ENCODE measurements at places on chromosomes 2 and 18.

GRCh38 chr2:11875481-11875880, 129.0 kb downstream of the LPIN1 start:
- DNase-seq: no peak

DNA sequence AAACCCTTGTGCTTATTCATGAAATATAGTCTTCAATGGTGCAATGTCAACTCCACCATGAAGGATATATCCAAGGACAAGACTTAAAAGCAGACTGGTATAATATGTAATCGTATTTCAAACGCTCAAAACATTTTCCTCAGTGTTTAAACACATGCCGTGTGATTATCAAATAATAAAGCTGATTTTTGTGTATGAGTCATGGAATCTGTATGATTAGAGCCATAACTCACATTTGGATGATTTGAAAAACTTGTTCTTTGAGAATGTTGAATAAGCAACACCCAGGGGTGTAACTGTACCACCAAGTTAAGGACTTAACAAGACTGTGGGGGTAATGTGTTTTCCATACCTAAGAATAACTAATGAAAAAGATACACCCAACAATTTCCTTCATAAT, 215.3 kb downstream of the STK39 start:
- DNase-seq: no peak

DNA sequence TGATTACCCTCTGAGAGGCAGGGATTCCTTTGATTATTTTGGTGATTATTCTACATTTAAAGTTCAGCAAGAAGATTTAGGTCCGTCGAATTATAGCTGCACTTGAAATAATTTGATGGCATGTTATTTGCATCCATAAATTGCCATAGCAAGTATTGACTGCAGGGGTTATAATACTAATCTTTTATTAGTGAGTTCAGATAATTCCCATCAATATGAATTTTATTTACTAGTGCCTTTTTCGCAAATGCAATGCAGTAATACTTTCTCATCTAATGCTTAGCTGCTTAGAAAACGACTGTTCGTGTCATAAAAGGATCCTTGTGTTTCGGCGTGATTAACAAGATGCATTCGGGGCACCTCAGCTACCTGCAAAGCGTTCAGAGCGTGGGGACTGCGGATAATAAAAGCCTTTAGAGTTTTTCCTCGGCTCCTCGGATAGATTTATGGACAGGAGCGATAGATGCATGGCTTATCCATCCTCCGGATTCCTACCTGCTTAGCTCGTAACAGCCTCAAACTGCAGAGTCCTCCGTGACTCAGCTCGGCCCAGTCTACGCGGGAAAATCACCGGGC, 2.5 kb upstream of the GBX2 start:
- no peak for DNase-seq

GRCh38 chr2:118989481-118989880, 47.5 kb downstream of the MARCO start:
- no peak for DNase-seq

DNA sequence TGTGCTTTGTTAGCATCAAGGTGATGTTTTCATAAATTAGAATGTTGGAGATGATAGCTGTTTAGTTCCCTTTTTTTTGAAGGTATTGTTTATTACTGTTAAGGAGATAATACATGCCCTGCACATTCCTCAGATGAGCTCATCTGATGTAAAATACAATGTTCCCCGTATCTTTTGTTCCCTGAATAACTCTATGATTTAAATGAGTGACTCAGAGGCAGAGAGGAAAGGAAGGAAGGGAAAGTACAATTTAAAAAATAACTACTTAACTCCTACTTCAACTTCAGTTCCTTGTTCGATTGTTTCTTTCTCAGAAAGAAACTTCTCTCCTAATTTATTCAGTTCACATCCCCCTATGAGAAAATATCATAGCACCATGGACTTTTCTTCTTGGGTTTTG, 208.7 kb downstream of the KCNE4 start:
- no peak for DNase-seq

DNA sequence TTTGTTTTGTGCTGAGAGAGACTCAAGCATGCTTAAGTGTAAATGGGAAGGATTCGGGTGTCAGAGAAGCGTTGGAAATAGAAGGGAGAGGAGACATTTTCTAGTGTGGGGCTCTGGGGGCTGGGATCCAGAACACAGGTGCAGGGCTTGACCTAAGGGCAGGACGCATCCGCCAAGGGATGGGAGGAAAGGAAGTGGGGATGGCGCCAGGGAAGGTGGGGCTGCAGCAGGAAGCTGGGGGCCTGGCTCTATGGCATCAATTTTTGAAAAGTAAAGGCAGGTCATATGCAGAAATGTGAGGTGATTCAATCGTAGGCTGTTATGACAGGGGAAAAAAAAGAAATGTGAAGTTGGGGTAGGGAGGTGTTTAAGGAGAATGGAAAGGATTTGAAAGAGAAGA, 143.2 kb upstream of the SERTAD2 start:
- no peak for DNase-seq

DNA sequence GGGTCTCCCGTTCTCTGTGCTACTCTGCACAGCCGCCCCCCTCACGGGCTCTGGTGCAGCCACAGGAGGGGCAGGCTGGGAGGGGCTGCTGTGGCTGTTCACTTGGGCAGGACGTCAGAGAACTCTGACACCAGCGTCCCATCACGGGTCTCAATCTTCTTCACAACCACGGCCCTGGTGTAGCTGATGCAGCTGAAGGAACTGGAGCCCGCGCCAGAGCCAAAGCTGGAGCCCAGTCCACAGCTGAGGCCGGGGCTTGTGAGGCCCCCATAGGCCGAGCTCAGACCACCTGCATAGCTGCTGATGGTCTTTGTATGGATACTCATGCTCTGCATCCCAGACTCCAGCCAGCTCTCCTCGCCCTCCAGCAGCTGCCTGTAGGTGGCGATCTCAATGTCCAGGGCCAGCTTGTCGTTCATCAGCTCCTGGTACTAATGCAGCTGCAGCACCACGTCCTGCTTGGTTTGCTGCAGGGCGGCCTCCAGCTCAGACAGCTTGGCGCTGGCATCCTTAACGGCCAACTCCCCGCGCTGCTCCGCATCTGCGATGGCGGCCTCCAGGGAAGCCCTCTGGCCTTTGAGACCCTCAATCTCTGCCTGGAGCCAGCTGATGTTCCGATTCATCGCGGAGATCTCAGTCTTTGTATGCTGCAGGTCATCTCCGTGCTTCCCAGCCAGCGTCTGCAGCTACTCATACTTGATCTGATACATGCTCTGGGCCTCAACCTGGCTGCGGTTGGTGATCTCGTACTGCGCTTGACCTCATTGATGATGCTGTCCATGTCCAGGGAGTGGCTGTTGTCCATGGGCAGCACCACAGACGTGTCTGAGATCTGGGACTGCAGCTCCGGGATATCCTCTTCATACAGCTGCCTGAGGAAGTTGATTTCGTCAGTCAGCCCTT, 7.4 kb upstream of the DUSP19 start:
- DNase-seq: no peak

- DNase-seq: no peak
Measured at GRCh38 chr2:233056961-233057605, 3.1 kb upstream of the INPP5D start.

GRCh38 chr2:152440460-152440859, 105.5 kb downstream of the FMNL2 start:
- DNase-seq: no peak

DNA sequence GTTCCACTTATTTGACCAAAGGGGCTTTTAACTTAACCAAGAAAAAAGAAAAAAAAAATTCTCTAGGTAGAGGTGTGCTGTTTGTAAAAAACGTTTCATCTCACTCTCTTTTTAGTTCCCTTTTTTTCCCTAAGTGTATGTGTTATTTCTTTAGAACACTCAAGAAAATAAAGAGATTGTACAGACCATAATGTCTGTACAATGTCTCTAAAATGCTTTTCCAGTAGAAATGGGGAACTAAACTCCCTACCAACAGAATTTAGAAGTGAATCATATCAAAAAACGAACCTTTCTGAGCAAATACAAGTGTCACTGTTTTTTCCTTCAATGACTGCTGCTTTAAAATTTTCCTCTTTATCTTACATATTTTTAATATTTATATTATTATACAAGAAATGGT, 72.0 kb downstream of the CDH7 start:
- no peak for DNase-seq

DNA sequence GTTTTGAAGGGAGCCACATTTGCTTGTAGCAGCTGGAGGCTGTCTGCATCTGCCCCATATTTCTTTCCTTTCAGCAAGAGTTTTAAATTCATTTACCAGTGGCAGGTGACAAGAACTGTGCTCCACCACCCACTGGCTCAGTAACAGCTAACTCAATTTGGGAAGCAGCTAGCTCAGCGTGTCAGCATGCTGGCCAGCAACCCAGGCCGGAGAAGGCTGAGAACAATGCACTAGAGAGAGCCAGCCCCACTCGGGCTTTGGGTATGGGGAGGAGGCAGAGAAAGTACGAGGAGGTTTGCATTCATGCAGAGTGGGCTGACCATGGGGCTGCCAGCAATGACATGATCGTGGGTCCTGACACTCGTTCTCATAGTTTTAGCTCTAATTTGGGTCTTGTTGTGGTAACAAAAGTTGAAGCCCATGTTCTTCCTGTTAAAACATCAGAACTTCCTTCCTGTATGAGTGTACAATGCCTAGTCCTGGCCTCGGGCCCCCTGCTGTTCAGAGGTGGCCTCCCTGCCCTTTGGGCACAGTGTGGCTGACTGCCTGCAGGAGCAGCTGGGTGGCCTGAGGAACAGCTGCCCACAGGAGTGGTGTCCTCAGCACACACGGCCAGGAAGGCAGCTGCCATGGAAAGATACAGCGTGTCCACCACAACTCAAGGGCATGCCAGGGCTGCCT, 23.0 kb downstream of the CDC42EP3 start:
- no peak for DNase-seq

DNA sequence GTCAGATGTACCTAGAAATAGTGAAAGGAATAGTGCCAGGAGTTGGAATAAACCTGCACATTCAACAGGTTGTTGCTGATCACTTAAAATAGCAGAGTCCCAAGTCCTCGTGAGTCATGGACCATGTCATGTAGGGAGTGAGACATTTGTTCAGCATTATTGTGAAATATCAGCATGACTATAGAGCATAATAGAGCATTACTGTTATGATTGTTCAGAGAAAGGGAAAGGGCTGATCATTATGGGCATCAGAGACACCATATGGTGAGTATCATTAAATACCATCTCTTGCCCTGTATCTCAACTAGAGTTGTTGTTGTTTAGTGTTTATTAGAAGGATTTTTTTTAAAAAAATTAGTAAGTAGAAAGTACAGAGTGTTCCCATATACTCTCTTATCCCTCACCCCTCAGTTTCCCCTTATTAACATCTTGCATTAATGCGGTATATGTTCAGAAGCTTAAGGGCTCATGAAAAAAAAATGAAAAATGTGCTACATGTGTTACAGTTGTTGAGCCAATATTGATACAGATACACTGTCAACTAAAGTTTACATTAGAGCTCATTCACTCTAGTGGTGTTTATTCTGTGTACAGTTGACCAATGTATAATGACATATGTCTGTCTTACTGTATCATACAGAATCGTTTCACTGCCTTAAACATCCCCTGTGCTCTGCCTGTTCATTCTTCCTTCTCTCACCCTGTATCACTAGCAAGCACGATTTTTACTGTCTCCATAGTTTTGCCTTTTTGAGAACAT, 5.7 kb downstream of the ELAC1 start:
- no peak for DNase-seq

DNA sequence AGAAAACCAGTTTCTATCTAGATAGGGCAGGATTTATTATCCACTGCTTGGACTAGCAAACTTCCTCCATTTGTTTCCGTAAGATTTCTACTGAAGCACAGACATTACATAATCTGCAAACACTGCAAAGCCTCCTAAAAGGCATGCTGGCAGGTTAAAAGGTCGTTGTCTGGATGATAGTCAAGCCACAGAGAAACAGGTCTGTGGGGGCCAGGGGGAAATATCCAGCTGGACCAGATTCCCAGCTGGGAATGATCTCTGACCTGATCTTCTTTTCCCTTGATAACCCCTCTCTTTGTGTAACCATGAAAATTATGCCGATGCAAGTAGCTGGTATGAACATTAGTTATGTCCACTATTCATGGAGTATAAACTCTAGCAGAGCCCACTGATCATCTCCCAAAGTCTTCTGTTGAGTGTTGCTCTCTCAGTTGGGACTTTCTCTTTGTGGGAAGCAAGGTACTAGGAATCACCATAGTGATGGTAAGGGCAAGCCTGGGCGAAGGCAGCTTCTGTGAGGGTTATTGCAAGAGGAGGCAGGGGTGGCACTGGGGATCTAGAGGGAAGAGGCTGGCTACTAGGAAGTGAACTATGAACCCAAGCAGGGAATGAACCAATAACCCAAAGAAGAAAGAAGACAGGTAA, 61.3 kb downstream of the GDF7 start:
- DNase-seq: no peak

GRCh38 chr2:9686061-9686460, 55.3 kb upstream of the YWHAQ start:
- DNase-seq: no peak

- no peak for DNase-seq
Measured at GRCh38 chr2:199085261-199085660, 372.5 kb downstream of the SATB2 start.

- DNase-seq: no peak
Measured at GRCh38 chr2:43065036-43065435, 161.4 kb downstream of the ZFP36L2 start.

GRCh38 chr2:72676341-72677025, 149.3 kb downstream of the EXOC6B start:
- DNase-seq: no peak

- DNase-seq: no peak
Measured at GRCh38 chr2:159069229-159069628, 100.8 kb downstream of the TANC1 start.

DNA sequence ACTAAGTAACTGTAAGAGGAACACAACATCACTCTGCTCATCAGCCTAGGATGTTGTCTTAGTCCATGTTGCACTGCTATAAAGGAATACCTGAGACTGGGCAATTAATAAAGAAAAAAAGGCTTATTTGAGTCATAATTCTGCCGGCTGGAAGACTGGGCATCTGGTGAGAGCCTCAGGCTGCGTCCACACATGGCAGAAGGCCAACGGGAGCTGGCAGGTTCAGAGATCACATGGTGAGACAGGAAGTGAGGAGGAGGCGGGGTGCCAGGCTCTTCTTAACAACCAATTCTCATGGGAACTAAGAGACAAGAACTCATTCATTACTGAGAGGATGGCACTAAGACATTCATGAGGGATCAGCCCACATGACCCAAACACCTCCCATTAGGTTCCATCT, 46.8 kb downstream of the EPG5 start:
- DNase-seq: no peak

DNA sequence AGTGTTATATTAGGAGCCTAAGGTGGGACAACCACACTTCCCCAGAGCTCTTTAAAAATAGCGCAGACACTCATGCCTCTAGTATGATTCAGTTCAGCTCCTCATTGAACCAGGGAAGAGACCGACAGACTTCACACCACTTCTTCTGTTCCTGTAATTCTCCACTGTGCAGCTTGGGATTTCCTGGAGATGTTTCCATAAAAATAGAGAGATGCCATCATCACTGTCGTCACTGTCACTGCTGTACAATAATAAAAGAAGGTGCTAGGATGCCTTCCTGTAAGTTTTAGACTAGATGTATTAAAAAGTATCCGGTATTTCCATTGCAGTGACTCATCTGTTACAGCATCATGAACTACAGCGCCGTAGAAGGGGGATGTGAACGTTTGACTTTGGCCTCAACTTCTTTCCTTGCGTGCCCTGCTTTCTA, 110.9 kb downstream of the FAM210A start:
- no peak for DNase-seq

GRCh38 chr2:46615555-46615954, 136.2 kb downstream of the TMEM247 start:
- no peak for DNase-seq

Data from GM10248 (cell line).